IPS DF 6.9 (cell line): ENCODE measurements at places on chromosomes 7 and 10.

- DNase-seq = no peak
Observed at GRCh38 chr7:83456413-83456812, 192.5 kb downstream of the SEMA3E start.

DNA sequence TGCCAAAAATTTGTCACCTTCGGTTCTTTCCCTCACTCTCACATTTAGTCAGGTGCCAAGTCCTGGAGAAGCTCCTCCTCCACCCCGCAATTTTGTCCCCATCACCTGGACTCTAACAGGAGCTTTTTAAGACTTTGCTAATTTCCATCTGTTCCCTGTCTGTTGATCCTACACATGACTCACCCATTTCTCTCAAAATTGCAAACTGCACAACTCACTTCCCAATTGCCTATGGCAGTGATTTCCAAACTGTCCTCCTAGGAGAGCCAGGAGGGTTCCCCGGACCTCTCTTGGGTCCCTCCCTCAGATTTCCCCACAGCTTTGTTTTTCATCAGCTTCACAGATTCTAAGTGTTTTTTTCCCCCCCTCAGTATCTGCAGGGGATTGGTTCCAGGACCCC is 120.3 kb downstream of the WNT2 start:
- DNase-seq = no peak

GRCh38 chr10:96922978-96923948 is 91.2 kb downstream of the LCOR start:
- DNase-seq = no peak

GRCh38 chr10:68302503-68302823 is 29.4 kb upstream of the HNRNPH3 start:
- DNase-seq = no peak

GRCh38 chr7:148395352-148395811 is 195.2 kb upstream of the C7orf33 start:
- no peak for DNase-seq

GRCh38 chr10:131179361-131179760 is 132.2 kb downstream of the TCERG1L start:
- DNase-seq = no peak

DNA sequence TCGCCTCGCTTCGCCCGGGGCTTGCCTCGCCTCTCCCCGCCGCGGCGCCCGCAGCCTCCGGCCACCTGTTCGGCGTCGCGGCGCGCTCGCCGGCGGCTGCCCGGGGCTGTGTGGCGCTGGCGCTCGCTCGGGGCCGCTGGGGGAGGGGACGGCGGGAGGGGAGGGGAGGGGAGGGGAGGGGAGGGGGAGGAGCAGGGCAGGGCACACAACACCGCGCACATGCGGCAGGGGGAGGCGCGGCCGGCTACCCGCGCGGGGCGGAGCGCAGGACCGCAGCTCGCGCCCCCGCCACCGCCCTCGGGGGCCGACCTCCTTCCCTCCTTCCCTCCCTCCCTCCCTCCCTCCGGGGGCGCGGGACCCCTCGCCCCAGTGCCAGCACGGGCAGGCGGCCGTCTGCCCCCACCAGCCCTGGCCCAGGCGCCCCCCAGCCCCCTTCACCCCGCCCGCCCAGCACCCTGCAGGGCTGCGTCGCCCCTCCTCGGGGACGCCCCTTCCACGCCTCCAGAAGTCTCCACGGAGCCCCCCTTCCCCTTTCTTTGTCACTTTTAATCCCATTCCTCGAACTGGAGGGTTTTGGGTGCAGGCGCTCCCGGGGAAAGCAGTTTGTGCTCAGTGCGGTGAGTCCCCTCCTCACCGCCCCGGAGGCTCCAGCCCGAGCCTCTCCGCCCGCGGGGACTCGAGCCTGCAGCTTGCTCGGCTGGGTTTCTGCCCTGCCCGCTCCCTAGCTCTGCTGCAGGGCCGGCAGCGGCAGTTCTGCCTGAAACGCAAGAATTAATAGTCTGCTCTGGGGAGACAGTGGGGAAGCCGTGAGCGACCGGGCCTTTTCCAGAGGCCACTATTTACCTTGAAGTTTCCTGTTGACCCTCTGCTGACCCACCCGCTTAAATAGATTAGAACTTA is at the start of gene PARD3:
Gene PARD3 (minus strand): TSS at position 112 of the 900 bp plus-strand sequence. CDS start 301 bp downstream, outside the sequence.
- no peak for DNase-seq

DNA sequence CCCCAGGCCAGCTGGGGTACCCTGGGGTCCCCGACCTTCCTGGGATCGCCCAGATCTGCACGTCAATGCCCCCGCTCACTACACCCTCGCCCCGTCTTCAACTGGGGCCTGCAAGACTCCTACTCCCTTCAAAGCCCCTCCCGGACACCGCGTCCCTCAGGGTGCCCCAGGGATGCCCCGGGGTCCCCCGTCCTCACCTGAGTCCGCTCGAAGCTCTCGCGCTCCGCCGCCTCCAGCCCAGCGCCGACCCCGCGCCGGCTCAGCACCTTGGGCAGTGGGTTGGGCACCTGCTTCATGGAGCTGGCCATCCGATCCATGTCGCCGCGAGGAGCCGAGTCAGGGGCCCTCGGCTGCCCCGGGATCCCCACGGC is at the start of gene HIP1:
Gene HIP1 (minus strand): TSS at position 338 of the 371 bp plus-strand sequence. CDS start 21 bp downstream, at position 317.
- DNase-seq = no peak

DNA sequence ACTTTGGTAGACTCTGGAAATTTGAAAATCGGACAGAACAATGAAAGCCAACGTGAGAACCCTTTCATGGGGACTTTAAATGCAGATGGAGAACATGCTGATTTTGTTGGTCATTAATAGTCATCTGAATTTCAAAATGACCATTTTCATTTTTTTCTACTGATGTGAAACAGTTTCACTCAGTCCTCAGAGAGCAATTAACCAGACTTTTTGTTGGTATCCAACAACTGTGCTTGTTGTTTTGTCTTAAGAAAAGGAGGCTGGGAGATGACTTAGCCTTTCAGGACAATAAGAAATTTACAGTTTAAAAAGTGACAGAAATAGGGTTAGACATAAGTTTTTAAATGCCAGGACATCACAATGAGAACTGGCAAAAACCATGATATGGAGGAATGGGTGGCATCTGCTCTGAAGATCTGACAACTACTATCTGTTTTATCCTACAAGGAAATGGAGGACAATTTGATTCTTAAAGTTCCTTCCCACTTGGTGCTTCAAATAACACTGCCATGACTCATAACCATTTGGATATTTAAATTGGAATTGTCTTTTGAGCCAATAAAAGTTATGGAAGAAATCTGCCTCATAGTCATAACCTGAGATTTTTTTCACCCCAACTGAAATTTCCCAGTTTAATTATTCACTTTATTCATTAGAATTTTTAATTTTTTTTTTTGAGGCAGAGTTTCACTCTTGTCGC is 87.2 kb upstream of the HPS1 start:
- no peak for DNase-seq

- DNase-seq = no peak
Observed at GRCh38 chr7:30727061-30727945, 24.6 kb upstream of the INMT start.

- DNase-seq = no peak
Observed at GRCh38 chr7:105297985-105298384, 90.7 kb downstream of the SRPK2 start.

GRCh38 chr7:8037151-8037550 is 68.6 kb downstream of the GLCCI1 start:
- DNase-seq = no peak

- DNase-seq = no peak
Observed at GRCh38 chr7:22302951-22303423, 54.0 kb downstream of the RAPGEF5 start.

- no peak for DNase-seq
Observed at GRCh38 chr10:69332278-69333010, 54.1 kb downstream of the HK1 start.

- no peak for DNase-seq
Observed at GRCh38 chr10:69241575-69241974, 21.4 kb downstream of the HKDC1 start.

DNA sequence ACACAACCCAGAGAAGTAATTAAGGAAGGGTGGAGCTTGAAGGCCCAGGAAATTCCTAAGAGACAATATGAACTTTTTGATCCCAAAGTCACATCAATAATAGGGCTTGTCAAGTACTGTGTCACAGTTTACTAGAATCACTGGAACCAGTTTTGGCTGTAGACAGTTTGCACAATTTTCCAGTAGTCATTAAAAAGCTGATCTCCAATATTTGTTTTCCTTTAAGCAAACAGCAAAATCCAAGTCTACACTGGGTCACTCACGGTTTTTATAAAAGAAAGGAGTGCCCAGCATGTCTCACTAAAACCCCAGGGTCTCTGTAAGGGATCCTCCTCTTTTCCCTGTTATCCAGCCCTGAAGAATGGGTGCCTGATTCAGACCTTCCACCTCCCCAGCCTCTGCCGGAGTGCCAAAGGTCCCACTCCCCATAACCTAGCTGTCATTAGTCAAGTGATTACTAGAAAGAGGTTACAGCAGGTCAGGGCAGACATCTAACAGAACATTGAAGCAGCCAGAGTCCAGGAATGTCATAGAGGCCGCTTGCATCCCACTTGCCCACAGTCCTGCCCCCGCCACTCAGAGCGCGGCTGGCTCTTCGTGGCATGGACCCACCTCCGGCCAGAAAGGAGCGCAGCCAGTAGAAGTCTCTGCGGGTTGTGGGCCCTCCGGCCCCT is 552 bp downstream of the SLC25A16 start:
- no peak for DNase-seq

DNA sequence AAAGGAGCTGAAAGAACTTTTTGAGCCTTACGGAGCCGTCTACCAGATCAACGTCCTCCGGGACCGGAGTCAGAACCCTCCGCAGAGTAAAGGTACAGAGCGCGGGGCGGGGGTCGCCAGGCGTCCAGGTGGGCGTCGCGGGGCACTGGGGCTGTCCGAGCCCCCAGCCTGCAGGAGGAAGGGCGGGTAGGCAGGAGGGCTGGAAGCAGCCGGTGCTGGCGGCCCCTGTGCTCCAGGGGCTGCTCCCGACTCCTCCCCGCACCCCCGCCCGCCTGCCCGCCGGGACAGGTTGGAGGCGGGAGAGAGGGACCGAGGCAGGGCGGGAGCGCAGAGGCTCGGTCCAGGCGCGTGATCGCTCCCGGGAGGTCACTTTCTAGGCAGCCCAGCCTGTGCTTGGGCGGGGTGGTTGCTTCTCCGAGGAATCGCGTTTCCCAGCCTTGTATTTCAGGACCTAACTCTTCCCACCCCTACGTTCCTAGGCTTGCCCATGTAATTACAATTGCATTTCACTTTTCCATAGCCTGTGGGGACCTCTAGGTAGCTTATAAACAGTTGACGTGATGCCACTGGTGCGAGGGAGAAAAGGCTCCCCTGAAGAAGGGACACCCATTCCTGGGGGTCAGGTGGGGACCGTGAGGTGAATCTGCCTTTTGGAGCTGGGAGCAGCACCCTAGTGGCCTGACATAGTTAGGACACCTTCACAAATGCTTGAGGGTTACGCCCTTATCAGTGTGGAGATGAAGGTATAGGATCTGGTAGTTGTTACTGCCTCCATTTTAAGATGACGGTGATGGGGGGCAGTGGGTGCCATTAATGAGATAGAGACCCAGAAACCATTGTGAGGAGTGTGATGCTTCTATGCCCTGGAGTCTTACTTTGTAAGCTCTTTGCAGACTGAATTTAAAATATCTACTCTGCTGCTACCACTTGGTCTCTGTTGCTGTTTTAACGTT is 148.2 kb downstream of the CELF2 start:
- DNase-seq = no peak

- no peak for DNase-seq
Observed at GRCh38 chr7:24825931-24826661, 68.8 kb upstream of the GSDME start.

DNA sequence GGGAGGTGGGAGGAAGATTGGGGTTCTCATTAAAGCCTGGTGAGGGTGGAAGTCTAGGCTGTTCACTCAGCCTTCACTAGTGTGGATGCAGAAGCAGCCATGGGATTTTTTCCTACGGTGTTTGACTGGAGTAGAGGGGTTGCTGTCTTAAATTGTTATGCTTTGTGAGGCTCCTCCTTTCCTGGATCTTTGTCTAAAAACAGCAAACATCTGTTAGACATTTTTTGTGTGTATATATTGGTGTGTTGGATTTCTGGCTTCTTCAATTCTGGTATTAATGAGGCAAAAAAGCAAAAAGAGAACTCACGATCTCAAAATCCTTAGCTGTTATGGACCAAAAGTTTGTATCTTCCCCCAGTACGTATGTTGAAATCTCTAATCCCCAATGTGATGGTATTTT is 28.2 kb downstream of the MEOX2 start:
- no peak for DNase-seq

DNA sequence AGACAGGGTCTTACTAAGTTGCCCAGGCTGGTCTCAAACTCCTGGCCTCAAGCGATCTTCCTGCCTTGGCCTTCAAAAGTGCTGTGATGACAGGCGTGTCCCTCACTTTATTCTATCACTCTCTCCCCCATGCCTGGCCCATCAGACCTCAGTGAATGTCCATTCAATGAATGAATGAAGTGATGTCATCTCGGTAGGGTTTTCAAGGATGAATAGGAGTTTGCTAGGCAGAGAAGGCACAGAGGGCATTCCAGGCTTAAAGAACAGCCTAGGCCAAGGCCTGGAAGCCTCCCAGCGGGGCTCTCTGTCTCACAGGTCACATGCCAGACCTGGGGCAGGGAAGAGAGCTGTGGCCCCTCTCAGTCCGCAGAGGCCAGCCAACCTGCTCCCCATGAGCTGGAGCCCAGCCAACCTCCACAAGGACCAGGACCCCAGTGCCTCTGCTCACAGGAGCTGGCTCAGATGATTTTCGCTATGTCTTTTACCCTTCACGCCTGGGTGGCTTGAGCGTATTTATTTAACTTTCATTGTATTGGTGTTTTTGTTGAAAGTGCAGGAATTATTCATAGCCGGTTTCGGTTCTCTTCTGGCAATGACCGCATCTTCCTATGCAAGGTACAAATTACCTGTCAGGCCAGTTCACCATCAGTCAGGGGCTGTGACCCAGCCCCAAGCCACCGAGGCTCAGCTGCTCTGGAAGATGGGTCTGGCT is 11.8 kb upstream of the TNRC18 start:
- DNase-seq = no peak

GRCh38 chr10:99775850-99776249 is 6.6 kb upstream of the ABCC2 start:
- DNase-seq = no peak

DNA sequence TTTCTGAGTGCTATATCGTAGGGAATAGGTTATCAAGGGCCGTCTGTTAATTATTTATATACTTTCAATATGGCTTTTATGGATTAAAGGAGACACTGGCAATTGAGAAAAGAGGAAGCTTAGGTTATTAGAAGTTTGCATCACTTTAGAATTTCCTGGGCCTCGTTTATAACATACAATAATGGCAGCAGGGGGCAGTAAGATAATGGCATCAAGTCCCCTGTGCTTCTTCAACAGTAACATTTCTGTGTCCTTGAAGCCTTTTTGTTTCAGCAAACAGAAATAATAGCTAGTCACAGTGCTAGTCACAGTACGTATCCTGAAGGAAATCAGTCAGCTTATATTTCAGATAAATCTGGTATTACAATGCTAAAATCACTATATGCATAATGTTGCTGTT is 41.9 kb downstream of the SPAM1 start:
- DNase-seq = no peak

DNA sequence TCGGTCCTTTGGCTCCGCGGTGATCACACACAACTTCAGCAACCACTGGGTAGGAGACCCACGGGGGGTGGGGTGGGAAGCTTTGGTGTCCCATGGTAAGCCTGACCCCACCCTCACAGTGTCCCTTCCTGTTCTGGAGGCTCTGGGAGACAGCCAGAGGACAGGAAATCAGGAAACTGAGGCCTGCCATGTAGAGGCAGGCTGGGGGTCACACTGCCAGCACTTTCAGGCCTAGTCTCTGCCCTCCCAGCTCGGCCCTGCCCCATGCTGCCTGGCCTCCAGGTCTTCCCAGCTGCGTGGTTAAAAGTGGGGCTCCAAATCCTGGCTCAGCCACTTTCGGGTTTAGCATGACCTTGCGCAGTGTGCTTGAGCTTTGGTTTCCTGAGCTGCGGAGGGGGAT is 10.9 kb downstream of the AQP1 start:
- no peak for DNase-seq

- no peak for DNase-seq
Observed at GRCh38 chr7:8531991-8532515, 98.6 kb downstream of the NXPH1 start.
